ENCODE measurements at places on chromosomes 7 and 10.

GRCh38 chr10:79187121-79187940 lies 118.6 kb downstream of the ZMIZ1 start:
- no peak overlapping the region for H3K4me3 ChIP-seq
- H3K27ac ChIP-seq = no peak overlapping the region
- no peaks in the 10 kb centered on the region for H3K27me3 ChIP-seq

DNA sequence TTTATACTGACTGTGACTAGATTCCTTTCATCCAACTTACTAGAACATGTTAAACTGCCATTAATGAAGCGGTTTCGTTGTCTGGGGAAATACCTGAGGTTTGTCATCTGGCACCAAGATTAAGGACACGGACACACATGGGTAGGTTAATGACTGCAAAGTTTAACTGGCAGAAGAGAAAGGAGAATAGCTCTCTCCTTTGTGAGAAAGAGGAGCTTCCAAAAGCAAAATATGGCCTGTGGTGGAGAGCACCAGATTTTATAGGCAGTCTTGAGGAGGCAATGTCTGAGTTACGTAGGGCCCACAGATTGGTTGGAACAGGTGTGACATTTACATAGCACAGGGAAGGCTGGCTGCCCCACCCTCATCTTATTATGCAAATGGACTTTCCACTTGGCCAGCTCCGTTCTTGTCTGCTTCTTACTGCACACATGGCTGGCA lies 1193.0 kb upstream of the CELF2 start:
- H3K27ac ChIP-seq = no peak overlapping the region
- no peak overlapping the region for H3K4me3 ChIP-seq
- H3K27me3 ChIP-seq = no peaks in the 10 kb centered on the region
- H3K4me1 ChIP-seq = no peaks in the 10 kb centered on the region

- H3K27me3 ChIP-seq = peaks cover 2% of the 10 kb centered on the region
- no peaks in the 10 kb centered on the region for H3K4me1 ChIP-seq
- DNase-seq = no peak
- H3K4me3 ChIP-seq = no peak overlapping the region
Measured at GRCh38 chr10:113739577-113739976, 11.9 kb upstream of the PLEKHS1 start.

GRCh38 chr7:25379351-25380300 lies 151.3 kb upstream of the NPVF start:
- no peaks in the 10 kb centered on the region for H3K36me3 ChIP-seq
- H3K4me3 ChIP-seq = no peak overlapping the region
- no peak for DNase-seq
- no peaks in the 10 kb centered on the region for H3K27me3 ChIP-seq
- H3K27ac ChIP-seq = no peak overlapping the region

DNA sequence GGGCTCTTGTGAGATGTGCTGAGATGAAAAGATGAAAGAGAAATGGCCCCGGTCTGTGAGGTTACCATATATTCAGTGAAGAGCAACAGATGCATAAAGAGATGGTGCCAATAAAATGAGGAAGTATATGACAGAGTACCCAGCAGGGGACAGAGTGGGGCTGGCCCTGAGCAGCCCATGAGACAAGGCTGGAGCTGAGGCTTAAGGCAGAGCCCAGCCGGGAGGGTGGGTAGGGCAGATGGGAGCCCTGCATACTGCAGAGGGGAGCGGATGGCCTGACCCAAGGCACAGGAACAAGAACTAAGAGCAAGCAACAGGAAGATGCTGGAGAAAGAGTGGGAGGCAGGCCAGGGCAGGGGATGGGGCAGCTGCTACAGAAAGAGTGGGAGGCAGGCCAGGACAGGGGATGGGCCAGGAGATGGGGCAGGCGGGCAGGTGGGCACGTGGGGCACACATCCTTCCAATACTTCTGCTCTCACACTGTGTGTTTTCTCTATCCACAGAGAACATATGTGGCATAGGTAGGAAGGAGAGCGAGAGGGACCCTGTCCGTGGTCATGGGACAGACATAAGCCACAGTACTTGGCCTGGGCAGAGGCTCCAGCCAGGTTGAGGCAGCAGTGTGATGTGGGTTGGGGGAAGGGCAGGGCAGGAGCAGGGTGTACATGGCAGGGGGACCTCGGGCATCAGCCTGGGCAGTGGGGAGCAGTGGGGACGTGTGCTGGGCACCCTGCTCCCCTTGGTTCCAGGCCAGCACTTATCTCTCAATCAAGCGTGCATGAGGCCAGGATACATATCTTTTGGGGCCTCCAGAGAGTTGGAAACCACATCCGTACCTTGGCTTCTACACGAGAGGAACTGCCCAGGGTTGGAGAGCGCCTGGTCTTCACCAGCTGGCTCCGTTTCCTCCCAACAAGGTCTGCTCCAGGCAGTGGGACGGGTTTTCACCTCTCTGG lies 91.6 kb upstream of the IKZF1 start:
- no peaks in the 10 kb centered on the region for H3K36me3 ChIP-seq
- no peak for DNase-seq
- peaks cover 3% of the 10 kb centered on the region for H3K4me1 ChIP-seq
- H3K27ac ChIP-seq = no peak overlapping the region

DNA sequence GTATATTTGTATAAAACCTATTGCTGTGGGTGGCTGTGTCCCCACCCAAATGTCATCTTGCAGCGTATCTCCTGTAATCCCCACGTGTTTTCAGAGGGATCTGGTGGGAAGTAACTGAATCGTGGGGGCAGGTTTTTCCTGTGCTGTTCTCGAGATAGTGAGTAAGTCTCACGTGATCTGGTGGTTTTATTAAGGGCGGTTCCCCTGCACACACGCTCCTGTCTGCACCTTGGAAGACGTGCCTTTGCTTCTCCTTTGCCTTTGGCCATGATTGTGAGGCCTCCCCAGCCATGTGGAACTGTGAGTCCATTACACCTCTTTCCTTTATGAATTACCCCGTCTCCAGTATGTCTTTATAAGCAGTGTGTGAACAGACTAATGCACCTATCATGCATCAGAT lies 97.6 kb downstream of the DYNC2I1 start:
- no peak for DNase-seq
- H3K4me3 ChIP-seq = no peak overlapping the region
- peaks cover 19% of the 10 kb centered on the region for H3K4me1 ChIP-seq

DNA sequence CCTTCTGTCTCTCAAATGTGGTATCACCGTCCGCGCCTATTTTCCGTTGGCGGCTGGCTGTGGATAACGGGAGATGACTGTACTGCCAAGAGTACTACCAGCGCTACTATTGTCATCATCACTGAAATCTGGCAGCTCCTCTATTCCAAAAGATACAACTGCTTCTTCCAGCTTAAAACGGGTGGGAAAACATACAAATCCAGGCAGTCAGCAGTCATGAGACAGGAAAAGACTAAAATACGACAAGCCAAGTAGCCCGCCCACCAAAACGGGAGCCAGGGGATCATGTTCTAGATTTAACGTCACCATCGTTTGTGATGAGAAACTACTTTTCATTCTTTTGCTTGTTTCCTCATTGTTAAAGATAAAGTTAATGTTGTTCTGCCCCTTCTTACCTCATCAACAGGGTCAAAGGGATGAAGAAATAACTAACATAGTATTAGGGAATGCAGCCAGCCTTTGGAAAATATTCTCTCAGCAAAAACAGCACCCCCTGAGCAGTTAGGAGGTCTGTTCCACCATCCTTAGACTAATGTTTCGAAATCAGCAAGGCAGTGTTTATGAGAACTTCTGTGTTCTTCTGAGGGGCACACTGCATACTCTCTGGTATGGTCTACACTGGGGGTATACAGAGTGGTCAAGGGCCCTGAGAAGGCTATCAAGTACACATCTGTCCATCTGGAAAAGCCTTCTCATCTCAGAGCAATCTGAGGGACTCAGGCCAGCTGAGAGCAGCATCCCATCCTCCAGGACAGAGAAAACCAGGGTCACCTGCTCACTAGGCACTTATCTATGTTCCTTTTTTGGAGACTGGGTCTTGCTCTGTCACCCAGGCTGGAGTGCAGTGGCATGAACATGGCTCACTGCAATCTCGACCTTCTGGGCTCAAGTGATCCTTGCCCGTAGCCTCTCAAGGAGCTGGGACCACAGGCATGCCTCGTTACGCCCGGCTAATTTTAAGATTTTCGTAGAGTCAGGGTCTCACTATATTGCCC lies 47.5 kb downstream of the GNA12 start:
- no peak overlapping the region for H3K4me3 ChIP-seq
- H3K4me1 ChIP-seq = peaks cover 19% of the 10 kb centered on the region
- peak overlapping the region; percentile 76 for H3K27ac ChIP-seq
- peaks cover 17% of the 10 kb centered on the region for H3K36me3 ChIP-seq

DNA sequence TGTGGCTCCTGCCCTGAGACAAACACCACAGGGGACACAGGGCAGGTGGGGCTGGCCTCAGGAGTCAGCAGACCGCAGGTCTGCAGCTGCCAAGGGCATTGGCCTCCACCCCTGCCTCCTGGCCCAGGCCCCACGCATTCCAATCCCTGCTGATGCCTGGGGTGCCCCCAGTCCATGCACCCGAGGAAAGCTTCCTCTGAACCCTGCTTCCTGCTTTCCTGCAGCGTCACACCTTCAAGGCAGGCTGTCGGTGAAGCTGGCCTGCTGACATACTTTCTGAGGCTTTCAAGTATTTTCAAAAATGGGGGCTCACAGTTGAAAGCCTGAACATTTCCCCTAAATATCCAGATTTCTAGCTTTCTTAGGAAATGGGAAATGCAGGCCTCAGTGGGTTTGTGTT lies 22.5 kb upstream of the ANTXRL start:
- no peak overlapping the region for H3K4me3 ChIP-seq
- no peaks in the 10 kb centered on the region for H3K36me3 ChIP-seq
- no peaks in the 10 kb centered on the region for H3K4me1 ChIP-seq
- H3K27me3 ChIP-seq = no peaks in the 10 kb centered on the region
- DNase-seq = no peak
- no peak overlapping the region for H3K27ac ChIP-seq

GRCh38 chr10:22805304-22805703 lies 90.9 kb upstream of the PIP4K2A start:
- no peaks in the 10 kb centered on the region for H3K36me3 ChIP-seq
- no peaks in the 10 kb centered on the region for H3K27me3 ChIP-seq
- DNase-seq = no peak
- no peak overlapping the region for H3K27ac ChIP-seq

- no peaks in the 10 kb centered on the region for H3K27me3 ChIP-seq
- H3K4me3 ChIP-seq = no peak overlapping the region
- H3K36me3 ChIP-seq = no peaks in the 10 kb centered on the region
- DNase-seq = no peak
- H3K4me1 ChIP-seq = no peaks in the 10 kb centered on the region
Measured at GRCh38 chr7:159218170-159218569, 73.5 kb upstream of the VIPR2 start.

- H3K27me3 ChIP-seq = peaks cover 6% of the 10 kb centered on the region
- no peak for DNase-seq
- H3K27ac ChIP-seq = no peak overlapping the region
- peaks cover 44% of the 10 kb centered on the region for H3K4me1 ChIP-seq
- H3K36me3 ChIP-seq = peaks cover 5% of the 10 kb centered on the region
- H3K4me3 ChIP-seq = no peak overlapping the region
Measured at GRCh38 chr7:1326511-1326785, 93.8 kb downstream of the UNCX start.

- no peak overlapping the region for H3K27ac ChIP-seq
- DNase-seq = no peak
- no peaks in the 10 kb centered on the region for H3K4me1 ChIP-seq
- no peak overlapping the region for H3K4me3 ChIP-seq
- no peaks in the 10 kb centered on the region for H3K27me3 ChIP-seq
Measured at GRCh38 chr7:24560772-24561171, 12.5 kb upstream of the PALS2 start.

DNA sequence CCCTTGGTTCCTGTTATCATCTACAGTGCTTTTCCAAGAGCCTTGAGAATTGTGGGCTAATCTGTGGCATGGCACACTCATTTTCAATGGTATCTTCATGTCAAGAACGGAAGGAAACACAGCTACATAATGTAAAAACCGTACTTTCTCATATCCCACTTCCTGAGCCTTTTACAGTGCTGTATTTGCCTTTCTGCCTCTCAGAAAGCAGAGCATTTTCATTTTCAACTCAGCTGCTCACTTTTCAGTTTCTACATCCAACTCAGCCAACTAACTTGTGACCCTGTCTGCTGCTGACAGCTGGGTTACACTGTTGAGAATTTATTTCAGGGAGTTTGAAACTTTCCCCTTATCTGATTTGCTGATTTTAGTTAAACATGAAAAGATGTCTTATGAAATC lies 875.8 kb upstream of the KCND2 start:
- H3K4me1 ChIP-seq = no peaks in the 10 kb centered on the region
- H3K27me3 ChIP-seq = no peaks in the 10 kb centered on the region
- no peaks in the 10 kb centered on the region for H3K36me3 ChIP-seq

DNA sequence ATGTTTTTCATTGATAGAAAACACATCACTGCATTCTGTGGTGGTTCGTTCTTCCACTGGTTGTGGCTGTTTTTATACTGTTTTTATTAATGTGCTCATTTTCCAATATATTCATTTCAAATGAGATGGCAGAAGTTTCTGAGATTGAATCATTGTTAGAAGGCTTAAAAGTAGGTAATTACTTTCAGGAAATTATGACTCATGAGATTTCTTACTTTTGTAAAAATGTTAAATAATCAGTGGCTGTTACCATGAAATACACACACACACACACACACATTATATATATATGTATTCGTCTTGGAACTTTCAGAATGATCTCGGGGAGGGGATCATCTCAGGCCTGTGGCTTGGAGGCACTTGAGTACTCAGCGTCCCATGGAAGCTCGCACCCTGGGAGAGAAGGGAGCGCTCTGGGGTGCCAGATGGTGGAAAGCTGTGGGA lies 66.1 kb downstream of the ZMYND11 start:
- H3K27me3 ChIP-seq = no peaks in the 10 kb centered on the region
- no peak overlapping the region for H3K27ac ChIP-seq
- no peak overlapping the region for H3K4me3 ChIP-seq
- no peaks in the 10 kb centered on the region for H3K36me3 ChIP-seq
- H3K4me1 ChIP-seq = no peaks in the 10 kb centered on the region
- DNase-seq = no peak

GRCh38 chr7:30997316-30997715 lies 33.6 kb downstream of the GHRHR start:
- DNase-seq = no peak
- H3K27ac ChIP-seq = no peak overlapping the region
- peaks cover 18% of the 10 kb centered on the region for H3K36me3 ChIP-seq
- no peak overlapping the region for H3K4me3 ChIP-seq

GRCh38 chr7:143958781-143959180 lies 4.1 kb downstream of the OR2F1 start:
- H3K27me3 ChIP-seq = no peaks in the 10 kb centered on the region
- DNase-seq = no peak
- H3K4me3 ChIP-seq = no peak overlapping the region
- no peaks in the 10 kb centered on the region for H3K36me3 ChIP-seq
- no peaks in the 10 kb centered on the region for H3K4me1 ChIP-seq
- no peak overlapping the region for H3K27ac ChIP-seq

All from spinal cord (tissue), 10 donors.